ENCODE measurements at places on chromosomes 2 and 18.

DNA sequence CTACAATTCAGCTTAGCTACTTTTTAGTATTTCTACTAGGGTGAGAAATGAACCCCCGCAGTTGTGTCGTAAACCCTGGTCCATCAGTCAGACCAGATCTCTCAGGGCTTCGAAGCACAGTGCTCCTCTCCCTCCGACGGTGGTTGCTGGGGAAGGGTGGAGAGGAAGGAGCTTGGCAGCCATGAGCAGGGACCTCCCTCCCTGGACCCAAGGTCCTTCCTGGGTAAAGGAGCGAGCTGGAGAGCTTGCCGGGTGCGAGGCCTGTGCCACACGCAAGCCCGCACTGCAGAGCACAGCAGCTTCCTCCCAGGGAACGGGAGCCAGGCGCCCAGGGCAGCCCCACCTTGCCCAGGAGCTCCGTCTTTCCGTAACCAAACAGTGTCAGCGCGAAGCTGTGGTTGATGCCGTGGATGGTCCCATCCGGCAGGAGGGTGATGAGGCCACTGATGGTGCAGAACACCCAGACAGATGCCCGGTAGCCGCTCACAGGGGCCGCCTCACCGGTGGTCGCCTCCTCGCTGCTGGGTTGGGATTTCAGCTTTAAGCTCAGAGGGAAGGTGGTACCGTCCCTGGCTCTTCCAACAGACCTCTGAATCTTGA lies 12.5 kb downstream of the PASK start:
- no peak for DNase-seq

- DNase-seq: no peak
Observed at GRCh38 chr2:70995426-70995729, 705 bp upstream of the TEX261 start.

GRCh38 chr2:201933792-201934237 lies 99.8 kb upstream of the FZD7 start:
- DNase-seq: no peak

DNA sequence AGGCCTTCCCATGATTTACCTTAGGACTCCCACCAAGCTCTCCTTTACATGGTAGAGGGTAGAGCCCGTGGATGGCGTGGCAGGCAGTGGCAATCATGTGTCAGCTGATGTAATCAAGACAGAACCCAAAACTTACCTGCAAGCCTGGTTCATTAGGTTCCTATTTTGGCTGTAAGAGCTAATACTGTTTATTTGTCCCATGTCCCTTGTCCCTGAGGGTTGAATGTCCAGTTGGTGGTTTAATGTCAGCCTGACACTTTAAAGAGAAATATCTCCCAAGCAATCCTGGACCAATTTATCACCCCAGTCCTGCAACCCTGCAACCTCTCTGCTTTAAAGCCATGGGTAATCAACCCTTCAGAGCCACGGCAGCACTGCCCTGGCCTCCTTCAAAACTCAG lies 6.0 kb upstream of the FABP1 start:
- DNase-seq: no peak

DNA sequence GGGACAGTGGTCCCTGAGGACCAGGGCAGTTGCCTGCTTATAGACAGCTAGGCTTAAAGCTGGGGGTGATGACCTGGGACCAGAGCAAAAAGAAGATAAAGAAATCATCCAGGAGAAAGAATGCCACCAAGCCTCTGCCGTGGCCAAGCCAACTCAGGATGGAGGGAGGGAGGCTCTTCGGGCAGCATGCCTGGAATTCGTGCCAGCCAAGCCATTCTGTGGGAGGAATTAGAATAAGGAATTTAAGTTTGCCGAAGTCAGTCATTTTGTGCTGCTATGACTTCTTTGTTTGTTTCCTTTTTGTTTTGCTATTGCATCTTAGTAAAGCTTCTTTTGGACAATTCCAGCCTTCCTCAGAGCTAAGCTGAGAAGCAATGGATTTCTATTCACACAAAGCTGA lies 124.1 kb downstream of the EN1 start:
- DNase-seq: no peak

DNA sequence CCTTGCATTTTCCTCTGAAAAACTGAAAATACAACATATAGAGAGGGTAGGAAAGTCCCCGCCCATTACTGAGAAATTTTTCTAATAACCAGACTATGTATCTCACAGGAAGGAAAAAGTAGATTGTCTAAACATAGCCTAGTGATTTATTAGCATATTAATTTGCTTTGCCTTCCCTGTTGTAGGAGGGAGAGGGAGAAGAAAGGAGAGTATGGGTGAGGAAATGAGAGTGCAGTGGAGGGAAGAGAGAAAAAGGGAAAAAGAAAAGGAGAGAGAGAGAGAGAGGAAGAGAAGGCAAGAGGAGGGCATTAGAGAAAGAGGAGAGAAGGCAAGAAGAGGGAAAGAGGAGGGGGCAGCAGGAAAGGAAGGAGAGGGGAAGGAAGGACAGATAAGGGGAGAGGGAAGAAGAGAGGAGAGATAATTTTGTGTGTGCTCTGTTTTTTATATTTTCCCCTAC lies 3.6 kb upstream of the KYNU start:
- DNase-seq: no peak

- no peak for DNase-seq
Observed at GRCh38 chr2:152083202-152083875, 15.5 kb downstream of the CACNB4 start.

DNA sequence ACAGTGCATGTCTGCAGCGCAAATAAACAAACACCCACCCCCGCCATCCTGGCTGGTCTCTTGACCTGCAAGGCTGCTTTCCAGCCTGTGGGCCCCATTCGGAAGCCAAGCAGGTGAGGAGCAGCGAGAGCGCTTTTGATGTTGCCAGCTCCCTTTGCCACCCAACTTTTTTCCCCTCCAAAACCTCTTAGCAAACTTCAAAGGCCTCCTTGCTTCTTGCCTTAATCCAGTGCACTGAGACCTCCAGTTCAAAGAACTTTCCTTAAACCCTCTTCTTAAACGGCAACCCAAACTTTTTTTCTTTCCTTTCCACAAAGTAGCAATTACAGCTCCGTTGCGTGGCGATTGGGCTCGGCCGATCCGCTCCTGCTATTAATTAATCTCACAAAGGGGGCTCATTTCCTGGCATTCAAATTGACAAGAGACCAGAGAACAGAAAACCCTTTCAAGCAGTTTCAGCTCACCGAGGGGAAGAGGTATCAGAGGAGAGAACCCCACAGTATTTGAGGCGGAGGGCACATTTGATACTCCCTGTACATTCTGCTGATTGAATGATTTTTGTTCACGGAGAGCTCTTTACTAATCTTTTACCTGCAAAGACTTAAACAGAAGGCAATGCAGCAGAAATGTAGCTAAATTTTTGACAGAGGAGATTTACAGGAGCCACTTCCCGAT lies 531.4 kb downstream of the TMEM182 start:
- no peak for DNase-seq

GRCh38 chr18:25298853-25299274 lies 53.1 kb downstream of the ZNF521 start:
- no peak for DNase-seq

GRCh38 chr2:70073493-70073892 lies 13.8 kb upstream of the PCBP1 start:
- no peak for DNase-seq

DNA sequence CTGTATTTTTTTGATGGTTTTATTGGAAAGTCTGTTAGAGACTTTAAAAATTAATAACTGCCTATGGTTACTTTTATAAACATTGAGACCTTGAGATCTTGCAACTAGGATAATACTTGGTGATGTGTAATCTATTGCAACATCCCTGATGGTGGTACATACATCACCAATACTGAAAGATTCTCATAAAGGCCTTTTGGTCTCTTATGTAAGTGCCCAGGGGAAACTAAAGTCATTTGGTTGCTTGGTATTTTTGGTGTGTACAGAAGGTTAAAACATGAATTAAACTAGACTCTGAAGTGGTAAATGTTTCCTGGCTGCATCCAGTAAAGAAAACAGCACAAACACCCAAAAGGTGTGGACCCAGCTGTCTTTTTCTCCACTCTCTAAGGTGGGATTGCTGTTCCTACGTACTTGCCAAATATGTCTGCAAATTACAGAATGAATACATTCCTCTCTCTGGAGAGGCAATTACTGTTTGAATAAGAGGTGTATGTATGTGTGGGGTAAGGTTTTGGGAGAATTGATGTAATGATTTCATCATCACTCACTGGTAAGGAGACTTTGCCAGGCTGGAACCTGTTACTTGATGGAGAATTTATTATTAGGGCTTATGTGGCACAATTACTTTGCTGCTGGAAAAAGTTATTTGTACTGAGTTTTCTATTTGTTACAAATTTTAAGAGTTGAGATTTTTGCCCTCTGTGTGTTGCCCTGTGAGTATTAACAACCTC lies 3.6 kb downstream of the B3GNT2 start:
- no peak for DNase-seq

GRCh38 chr2:114068438-114068837 lies 178.5 kb downstream of the ACTR3 start:
- DNase-seq: no peak

DNA sequence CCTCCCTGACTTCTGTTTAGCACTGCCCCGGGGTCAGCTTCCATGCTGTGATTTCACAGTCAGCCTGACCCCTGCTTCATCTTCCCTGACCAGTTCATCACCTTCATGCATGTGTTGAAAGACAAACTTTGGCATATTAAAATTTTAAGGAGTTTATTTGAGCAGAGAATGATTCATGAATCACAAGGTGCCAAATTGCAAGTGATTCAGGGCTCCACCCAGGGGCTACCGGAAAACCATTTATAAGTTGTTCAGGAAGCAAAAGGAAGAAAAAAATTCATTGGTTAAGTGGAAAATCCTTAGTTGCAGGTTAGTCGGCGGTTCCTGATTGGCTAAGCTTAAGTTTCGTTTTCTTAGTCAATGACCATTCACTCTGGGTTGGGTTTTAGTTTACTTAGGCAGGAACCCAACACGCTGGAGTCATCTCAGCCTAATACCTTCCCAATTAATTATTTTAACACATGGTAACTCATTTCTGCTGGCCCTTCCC lies 10.6 kb downstream of the IL1F10 start:
- DNase-seq: no peak

- DNase-seq: no peak
Observed at GRCh38 chr2:16664052-16664731, 1.4 kb downstream of the CYRIA start.

GRCh38 chr18:74063023-74063422 lies 84.6 kb downstream of the FBXO15 start:
- peak; percentile 35 for DNase-seq

DNA sequence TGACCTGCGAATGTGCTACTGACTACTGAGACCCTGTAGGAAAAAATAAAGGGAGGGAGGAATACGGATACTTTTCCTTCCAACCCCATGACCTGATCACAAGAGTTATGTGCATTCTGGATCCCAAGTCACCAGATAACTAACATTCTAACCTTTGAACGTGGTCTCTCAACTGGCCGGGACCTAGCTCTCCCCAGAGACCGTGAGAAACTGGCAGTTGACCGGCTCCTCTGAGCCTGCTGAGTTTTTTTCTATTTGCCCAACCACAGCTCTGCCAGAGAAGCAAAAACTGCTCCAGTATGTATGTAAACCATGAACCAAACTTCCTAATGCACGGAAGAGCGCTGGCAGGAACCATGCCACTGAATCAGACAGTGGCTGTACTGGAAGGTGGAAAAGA lies 47.5 kb upstream of the PTMA start:
- DNase-seq: no peak

GRCh38 chr2:173658946-173659371 lies 304.3 kb downstream of the CDCA7 start:
- DNase-seq: no peak

- no peak for DNase-seq
Observed at GRCh38 chr2:190452433-190452832, 44.3 kb downstream of the MFSD6 start.

DNA sequence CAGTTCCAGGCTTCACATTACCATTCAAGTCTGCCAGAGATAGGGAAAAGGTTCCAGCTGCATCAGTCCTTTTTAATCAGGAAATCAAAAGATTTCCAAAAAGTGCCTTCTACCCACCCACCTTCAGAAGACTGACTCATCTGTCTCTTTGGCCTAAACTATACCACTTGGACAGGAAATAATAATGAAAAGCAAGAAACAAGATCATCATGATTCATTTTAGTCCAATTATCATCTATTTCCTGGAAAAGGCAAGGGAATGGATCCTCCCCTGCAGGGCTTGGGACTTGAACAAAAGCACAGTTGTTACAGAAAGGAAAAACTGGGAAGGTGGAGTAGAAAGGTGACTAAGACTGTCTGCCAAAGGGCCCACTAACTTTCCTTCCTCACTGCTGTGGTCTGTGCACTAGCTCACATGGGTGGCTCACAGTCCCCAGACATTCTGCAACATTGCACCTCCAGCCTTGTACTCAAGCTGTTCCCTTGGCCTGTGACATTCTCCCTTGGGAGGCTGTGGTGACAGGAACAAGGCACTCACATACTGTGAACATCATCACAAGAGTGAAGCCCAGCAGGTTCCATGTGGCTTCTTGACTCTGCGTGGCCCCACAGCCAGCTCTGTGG lies 75.3 kb downstream of the VSNL1 start:
- DNase-seq: no peak

DNA sequence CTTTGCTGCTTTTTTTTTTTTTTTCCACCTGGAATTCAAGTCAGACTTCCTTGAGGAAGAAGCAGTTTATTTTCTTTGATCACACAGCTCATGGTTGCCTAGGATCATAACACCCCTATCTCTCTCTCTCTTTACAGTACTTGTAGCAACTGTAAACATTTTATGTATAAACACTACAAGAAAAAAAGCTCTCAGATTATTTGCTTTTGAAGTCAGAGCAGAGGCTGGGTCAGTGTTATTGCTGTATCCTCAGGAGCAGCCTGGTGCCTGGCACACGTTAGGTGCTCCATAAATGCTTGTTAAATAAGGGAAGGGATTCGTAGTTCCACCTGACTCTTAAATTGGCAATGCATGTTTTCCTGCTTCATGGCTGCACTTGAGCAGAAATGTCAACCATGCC lies 221.2 kb downstream of the TGIF1 start:
- DNase-seq: no peak

DNA sequence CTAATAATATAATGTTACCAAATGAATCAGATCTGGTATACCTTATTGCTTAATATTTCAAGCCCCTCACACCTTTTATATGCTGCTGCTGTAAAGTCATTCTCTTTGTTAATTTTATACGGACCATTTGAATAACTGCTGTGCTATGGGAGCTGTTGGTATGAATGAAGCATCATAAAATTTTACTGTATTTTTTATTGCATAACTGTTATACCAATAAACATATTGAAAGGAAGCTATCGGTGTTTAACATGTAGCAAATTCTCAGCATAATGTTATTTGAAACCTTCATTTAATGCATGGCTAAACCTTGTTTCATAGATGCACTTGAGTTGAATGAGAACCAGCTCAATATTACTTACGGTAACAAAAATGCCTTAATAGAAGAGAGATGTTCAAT lies 1040.3 kb downstream of the SOCS6 start:
- DNase-seq: no peak

Measured in stimulated activated CD4-positive, alpha-beta T cell treated with anti-CD3 and anti-CD28 coated beads, TNF-alpha, amount 100 ng/mL, for 24 hours (primary cell).